ENCODE measurements at places on chromosomes 16 and 17. TPM values are rescaled to one million over a fixed set of nuclear protein-coding genes. Genes with fewer than 3 reads are reported as not detected.

KRTAP1-1 gene
- total RNA-seq, result not detected

MYH2 gene
- total RNA-seq, result not detected

TRPV3 gene
- not detected for total RNA-seq

CCDC200 gene
- total RNA-seq, result not detected

SDR42E2 gene
- total RNA-seq, result 0.07 TPM

TBX21 gene
- not detected for total RNA-seq

RUNDC3A gene
- 0.07 TPM for total RNA-seq

OTOA gene
- not detected for total RNA-seq

PYDC1 gene
- not detected for total RNA-seq

GINS2 gene
- total RNA-seq, result 13.3 TPM

GPR139 gene
- total RNA-seq, result not detected

CMTM2 gene
- not detected for total RNA-seq

NHLRC4 gene
- total RNA-seq, result 0.71 TPM

CHST4 gene
- total RNA-seq, result not detected

C17orf78 gene
- total RNA-seq, result not detected

SMTNL2 gene
- total RNA-seq, result not detected

ECI1 gene
- 35.3 TPM for total RNA-seq

TOM1L1 gene
- total RNA-seq, result 4.5 TPM

CTU2 gene
- 33.6 TPM for total RNA-seq

KRTAP2-3 gene
- not detected for total RNA-seq

KRTAP4-1 gene
- not detected for total RNA-seq

TGFB1I1 gene
- 56.6 TPM for total RNA-seq

TMEM98 gene
- total RNA-seq, result 210 TPM

IGSF6 gene
- not detected for total RNA-seq

ADAMTS18 gene
- total RNA-seq, result 5.5 TPM

PLA2G15 gene
- 16.6 TPM for total RNA-seq

FAM171A2 gene
- 3.7 TPM for total RNA-seq

NFAT5 gene
- 13.2 TPM for total RNA-seq

DNASE1L2 gene
- total RNA-seq, result 0.26 TPM

ESRP2 gene
- total RNA-seq, result 0.25 TPM

HS3ST3A1 gene
- not detected for total RNA-seq

KRTAP1-5 gene
- total RNA-seq, result not detected

CD19 gene
- total RNA-seq, result not detected

MC1R gene
- total RNA-seq, result 2.7 TPM

CFAP52 gene
- not detected for total RNA-seq

PHOSPHO1 gene
- 0.07 TPM for total RNA-seq
